CD4-positive, alpha-beta T cell treated with Interleukin-10 for 1 hour (primary cell): ENCODE measurements at places on chromosomes 3 and 15.

DNA sequence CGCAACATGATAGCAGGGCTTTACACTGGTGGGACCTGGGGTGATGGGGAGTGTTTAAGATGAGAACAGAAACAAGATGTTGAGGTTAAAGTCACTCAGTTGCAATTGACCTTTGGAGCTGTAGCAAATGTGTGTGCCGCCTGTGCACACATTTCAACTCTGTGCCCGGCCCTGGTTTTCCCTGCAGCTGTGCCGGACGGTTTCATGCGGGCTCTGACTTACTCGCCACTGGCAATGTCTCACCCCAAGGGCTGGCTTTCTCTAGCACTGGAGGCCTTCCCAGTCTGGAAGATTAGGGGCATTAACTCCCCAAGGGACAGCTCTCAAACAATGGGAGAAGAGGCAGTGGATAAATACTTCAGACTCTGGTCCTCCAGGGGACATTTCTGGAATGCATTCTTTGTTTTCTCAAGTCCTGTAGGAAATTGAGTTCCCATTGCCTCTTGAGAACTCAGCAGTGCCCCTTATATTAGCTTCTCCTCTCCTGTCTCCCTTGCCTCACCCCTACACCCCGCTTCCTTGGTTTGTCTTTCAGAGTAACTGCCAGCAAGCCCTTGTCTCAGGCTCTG is 152.5 kb downstream of the EDEM1 start:
- DNase-seq, result no peak

GRCh38 chr15:100250176-100250800 is 91.5 kb downstream of the ADAMTS17 start:
- DNase-seq, result no peak

- DNase-seq, result peak; percentile 16
Measured at GRCh38 chr15:40238532-40239403, at the start of gene PAK6. PAK6 (plus strand) TSS chr15:40239063; CDS start chr15:40264786, 25,723 bp downstream.

- DNase-seq, result no peak
Measured at GRCh38 chr3:122394173-122394572, 10.2 kb downstream of the FAM162A start.

DNA sequence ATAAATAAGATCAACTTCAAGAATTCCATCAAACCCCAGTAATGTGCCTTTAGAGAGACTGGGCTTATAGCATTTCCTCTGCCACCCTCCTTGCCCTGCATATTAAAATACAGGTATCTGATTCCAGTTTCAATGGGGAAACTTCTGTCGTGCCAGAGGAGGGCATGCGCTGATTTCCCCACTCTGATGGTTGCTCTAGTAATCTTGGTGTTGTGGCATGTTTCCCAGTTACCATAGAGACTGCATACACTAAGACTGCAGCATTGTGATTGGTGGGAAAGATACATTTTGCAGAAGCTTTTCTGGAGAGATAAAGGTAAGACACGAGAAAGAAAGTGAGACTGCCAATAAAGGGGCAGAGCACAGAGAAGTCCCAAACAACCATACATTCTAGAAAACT is 225.6 kb downstream of the TIGIT start:
- DNase-seq, result peak; percentile 33

- no peak for DNase-seq
Measured at GRCh38 chr15:44024155-44024554, 170.9 kb downstream of the FRMD5 start.

- DNase-seq, result no peak
Measured at GRCh38 chr3:147371140-147371539, 35.2 kb downstream of the ZIC4 start.

DNA sequence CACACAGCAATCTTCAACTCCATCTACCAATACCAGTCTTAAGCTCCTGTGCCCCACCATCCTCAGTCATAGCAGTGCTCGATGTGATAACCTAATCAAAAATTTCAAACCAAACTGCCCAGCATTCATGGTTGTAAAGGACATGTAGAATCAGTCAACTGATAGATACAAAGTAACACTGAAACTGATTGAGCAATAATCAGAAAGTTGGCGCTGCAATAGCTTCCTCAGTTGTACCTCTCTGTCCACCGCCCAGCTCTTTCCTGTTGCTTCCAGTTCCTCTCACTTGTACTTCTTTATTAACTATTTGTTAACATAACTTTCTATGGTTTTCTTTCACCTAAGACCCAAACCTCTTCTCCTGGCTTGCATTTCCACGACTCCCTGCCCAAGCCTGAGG is 745.7 kb downstream of the PDCD6IP start:
- no peak for DNase-seq

- DNase-seq, result no peak
Measured at GRCh38 chr3:13851997-13852637, 27.8 kb downstream of the WNT7A start.

GRCh38 chr3:171936191-171936841 is 93.2 kb downstream of the TMEM212 start:
- DNase-seq, result no peak

GRCh38 chr3:127168271-127168670 is 24.7 kb upstream of the PRR23E start:
- DNase-seq, result no peak

GRCh38 chr15:67863442-67863987 is 23.7 kb upstream of the RNU6-1 start:
- DNase-seq, result peak; percentile 67

- no peak for DNase-seq
Measured at GRCh38 chr15:31256378-31257265, 70.0 kb upstream of the KLF13 start.

DNA sequence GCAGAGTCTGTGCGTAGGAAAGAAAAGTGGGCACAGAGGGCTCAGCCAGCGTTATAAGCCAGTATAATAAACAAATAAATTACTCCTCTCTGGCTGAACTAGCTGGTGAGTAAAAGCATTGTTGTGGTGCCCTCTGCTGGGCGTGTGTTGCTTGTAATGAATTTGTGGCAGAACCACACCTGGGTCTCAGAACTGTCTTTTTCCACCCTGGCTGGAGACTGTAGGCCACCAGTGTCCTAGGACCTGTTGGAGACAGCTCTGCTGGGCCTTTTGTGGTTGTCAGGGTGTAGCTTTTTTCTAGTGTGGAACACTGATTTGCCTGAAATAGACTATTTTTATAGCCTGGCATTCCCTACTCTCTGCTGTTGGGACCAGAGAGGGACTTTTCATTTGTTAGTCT is 130.5 kb upstream of the EIF1B start:
- peak; percentile 40 for DNase-seq

- no peak for DNase-seq
Measured at GRCh38 chr15:49919034-49919433, 200.0 kb downstream of the ATP8B4 start.

DNA sequence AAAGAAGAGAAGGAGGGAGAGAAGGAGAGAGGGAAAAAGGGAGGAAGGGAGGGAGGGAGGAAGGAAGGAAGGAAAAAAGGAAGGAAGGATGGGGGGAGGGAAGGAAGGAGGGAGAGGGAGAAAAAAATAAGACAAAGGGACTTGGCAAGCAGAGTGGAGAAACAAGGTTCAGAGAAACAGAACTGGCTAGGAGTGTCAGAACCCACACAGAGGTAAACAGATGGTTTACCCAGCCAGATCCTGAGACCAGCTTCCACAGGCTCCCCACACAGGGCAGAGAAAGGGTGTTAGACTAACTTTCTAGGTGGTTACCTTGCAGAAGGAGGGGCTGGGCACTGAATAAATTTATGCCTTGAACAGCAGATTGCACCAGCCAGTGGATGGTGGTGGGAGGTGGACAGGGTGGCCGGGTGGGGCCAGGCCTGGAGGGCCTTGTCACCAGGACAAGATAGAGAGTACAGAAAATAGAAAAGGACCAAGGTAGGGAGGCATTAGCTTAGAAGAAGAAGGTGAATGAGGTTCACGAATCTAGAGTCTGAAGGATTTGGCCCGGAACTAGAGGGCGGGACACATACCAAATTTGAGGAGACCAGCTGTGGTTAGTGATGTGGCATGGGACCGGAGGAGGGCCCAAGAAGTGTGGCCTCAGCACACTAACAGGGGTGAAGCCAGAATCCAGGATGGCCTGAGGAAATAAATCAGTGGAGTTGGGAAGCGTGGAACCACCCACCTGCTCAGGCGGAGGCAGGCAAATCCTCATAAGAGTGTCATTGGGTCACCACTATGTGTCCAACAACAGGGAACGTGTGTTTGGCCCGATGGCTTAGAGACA is 1.2 kb upstream of the TM4SF1 start:
- DNase-seq, result no peak

GRCh38 chr3:38587548-38588131 is 61.8 kb downstream of the SCN5A start:
- no peak for DNase-seq

DNA sequence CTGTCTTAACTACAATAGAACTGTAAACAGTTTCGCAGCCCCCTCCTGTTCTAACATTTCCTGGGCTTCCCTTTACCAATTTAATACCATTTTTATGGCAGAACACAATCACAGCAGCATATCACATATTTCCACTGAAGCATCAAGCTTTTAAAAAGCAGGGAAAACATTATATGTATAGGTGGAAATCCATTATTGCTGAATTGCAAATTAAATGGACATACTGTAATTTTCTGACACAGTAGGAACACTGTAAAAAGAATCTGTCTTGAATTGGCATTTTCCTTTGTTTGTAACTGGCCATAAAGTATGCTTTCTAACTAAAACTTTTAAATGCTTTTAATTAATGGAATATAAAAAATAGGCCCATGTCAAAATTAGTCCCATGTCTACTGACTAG is 1385.8 kb downstream of the SI start:
- no peak for DNase-seq

DNA sequence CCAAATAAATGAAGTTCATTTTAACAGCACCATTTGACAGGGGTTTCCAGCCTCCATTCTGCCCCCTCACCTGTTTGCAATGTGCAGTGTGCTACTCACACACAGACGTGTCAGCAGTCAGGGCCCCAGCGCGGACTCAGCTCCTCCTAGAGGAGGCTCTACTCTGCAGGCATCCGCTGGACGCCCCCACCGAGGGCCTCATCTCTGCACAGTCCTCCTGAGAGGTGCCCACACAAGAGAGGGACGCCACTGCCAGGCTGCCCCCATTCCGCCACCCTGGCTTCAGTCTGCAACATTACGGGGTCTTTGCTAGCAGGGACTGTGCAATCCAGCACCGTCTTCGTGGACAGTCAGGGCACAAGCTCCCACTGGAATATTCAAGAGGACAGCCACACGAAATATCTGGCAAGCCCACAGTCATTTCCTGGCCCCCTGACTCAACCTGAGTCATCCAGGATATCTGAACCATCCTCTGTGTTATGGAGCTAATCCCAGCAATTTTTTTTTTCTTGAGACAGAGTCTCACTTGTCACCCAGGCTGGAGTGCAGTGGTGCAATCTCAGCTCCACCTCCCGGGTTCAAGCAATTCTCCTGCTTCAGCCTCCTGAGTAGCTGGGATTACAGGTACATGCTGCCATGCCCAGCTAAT is 255.0 kb downstream of the OCA2 start:
- no peak for DNase-seq

- no peak for DNase-seq
Measured at GRCh38 chr15:77981281-77982126, 96.0 kb downstream of the TBC1D2B start.

DNA sequence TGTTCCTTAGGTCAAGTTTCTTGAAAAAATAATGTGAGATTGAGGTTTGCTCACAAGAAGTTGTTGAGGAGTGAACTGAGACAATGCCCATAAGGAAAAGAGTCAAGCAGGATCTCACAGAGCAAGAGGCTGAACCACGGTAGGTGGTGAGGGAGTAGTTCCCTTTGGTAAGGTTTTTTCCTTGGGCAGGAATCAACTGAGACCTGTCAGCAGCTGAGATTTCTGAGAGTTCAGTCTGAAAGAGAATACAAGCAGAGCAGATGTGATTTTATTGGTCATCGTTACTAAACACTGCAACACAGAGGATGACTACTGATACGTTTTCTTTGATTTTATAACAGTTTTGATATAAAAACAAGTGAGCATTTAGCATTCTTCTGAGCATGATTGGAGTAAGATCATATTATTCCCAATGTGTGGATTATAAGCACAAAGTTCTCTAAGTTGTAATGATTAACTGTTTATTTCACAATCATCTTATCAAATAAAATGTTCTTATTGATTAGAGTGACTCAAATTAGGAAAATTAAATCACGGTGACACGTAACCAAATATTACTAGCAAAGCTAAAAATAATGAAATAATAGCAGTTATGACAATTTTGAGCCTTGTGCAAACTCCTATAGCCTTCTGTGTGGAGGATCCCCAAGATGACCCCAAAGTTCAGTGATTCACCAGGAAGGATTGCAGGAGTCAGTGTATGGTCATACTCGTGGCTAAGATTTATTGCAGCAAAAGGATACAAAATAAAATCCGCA is 346.2 kb upstream of the ZNF717 start:
- no peak for DNase-seq

- no peak for DNase-seq
Measured at GRCh38 chr15:67784856-67785430, 40.4 kb upstream of the SKOR1 start.

DNA sequence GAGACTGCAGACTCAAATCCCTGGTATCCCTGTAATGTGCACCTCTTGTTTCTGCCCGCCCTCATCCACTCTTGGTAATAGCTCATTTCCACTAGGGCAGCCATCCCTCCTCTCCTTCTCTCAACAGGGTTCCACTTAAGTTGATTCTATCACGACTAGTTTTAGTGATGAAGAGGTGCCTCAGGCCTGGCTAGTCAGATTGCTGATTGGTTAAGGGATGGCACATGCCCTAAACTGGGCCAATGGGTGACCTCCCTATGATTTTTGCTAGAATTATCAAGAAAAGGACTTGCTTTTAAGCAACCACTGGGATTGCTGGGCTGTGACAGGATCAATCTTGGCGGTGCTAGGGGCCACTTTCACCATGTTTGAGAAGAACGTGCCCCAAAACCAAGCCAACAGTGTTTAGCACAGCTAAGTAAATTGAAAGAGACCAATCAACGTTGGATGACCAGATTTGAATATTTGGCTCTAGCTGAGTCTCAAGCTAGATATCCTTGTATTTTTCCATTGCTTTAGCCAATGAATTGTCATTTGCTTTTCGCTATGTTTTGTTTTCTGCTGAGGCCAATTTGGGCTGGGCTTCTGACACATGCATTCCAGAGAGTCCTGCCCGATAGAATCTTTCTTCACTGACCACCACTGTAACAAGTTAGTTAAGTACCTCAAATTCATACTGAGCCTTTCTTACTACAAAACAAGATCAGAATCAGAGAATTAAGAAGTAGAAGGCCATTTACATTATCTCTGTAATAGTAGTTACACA is 131.0 kb downstream of the PDZRN3 start:
- no peak for DNase-seq
